Cortex of kidney (tissue), 1 donor: ENCODE measurements at places on chromosomes 13 and 19.

DNA sequence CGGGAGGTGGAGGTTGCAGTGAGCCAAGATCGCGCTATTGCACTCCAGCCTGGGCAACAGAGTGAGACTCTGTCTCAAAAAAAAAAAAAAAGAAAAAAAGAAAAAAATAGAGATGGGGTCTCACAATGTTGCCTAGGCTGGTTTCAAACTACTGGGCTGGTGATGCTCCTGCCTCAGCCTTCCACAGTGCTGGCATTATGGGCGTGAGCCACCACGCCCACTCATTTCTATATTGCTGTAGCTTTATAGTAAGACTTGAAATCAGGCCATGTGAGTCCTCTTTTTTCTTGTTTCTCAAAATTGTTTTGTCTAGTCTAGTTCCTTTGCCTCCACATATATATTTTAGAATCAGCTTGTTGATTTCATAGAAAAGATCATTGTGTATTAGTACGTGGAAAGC, 18.3 kb downstream of the DNM2 start:
- no peak for DNase-seq

DNA sequence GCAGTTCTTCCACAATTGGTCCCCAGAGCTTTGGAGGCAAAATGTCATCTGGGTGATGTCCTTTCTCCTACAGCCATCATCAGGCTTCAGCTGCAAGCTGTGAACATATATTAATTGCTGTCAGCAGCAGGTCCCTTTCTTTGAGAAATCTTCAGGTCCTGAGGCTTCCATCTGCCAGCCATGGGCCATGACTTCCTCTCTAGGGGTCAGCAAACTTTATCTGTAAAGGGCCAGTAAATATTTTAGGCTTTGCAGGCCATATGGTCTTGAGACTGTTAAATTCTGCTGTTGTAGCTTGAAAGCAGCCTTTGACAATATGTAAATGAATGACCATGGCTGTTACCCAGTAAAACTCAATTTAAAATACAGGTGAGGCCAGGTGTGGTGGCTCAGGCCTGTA, 27.1 kb downstream of the SERP2 start:
- no peak for DNase-seq

- no peak for DNase-seq
These were observed 259.2 kb upstream of the TMTC4 start for GRCh38 chr13:100933841-100934240.

DNA sequence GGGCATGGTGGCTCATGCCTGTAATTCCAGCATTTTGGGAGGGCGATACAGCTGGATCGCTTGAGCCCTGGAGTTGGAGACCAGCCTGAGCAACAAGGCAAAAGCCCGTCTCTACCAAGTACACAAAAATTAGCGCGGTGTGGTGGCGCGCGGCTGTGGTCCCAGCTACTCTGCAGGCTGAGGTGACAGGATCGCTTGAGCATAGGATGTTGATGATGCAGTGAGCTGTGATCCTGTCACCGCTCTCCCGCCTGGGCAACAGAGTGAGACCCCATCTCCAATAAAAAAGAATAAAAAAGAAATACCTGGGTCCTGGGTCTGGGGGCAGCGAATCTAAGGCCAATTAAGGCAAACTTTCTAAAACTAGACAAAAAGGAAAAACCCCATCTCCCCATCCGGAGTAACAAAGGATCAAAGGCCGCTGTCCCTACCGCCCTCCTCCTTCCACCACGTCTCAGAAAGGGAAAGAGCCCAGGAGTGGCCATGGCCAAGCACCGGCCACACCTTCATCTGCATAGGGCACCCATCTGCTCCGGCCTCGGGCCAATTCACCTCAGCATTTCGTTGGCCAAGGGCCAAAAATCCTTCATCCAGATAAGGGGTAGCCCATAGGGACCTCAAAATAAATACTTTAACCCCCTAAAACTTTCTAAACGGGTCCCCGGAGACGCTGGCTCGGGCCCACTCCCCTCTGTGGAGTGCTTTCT, 851 bp downstream of the ZNF320 start:
- no peak for DNase-seq

DNA sequence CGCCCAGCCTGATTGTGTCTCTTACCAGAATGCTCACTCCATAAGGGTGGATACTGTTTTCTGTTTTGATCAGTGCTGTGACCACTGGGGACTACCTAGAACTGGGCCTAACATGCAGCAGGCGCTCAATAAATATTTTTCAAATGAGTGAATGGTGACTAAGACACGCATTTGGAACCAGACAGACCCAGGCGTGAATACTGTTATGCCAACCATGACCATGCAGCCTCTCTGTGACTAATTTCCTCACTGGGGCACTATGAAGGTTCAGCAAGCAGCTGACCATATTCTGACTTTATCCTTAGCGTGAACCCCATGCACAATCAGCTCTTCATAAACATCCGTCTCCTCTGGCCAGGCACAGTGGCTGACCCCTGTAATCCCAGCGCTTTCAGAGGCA, 13.0 kb upstream of the SPC24 start:
- no peak for DNase-seq

- DNase-seq, result no peak
These were observed 25.7 kb downstream of the CEBPG start for GRCh38 chr19:33399081-33399744.

DNA sequence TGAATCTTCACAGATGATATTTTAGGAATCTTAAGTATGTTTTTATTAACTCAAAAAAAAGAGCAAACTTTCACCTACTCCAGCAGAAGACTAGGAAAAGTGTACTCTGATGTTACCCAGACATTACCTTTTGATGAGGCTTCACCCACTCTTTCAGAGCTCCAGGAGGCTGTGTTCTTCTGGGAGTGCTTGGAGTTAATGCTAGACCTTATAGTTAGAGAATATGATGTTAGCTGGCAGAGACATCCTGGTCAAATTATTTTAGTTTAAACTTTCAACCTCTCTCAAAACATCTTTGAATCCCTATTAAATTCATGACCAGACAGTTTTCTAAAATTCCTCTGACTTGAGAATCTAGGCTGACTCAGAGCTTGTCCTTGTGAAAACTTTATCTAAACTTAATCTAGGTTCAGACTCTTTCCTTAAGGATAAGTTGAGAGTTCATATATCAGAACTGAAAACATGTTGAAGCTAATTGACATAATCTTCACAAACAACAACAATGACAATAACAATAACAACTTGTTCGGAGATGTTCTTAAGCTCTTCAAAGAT, 82.8 kb downstream of the ITGBL1 start:
- DNase-seq, result no peak

- DNase-seq, result no peak
These were observed 11.7 kb upstream of the ACTN4 start for GRCh38 chr19:38635483-38636399.

DNA sequence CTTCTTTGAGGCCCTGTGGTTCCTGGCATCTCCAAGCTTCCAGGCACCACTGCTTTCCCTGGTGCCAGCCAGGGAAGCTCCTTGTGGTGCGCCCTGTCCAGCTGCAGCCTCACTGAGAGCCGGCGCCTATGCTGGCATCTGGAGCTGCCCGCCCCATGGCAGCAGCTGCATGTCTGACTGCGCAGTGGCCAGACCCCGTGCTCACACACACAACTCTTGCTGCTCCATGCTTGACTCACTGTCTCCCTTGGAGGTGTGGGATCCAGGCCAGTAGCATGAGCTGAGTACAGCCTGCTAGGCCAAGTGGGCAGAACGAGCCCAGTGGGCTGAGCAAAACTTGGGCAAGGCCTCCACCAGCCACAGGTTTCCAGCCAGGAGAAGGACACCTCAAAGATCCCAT, 11.5 kb upstream of the SUPT20H start:
- DNase-seq, result no peak

- DNase-seq, result no peak
These were observed 93.9 kb downstream of the UBL3 start for GRCh38 chr13:29756506-29756905.

- no peak for DNase-seq
These were observed 10.6 kb downstream of the COL4A2 start for GRCh38 chr13:110317496-110318195.

DNA sequence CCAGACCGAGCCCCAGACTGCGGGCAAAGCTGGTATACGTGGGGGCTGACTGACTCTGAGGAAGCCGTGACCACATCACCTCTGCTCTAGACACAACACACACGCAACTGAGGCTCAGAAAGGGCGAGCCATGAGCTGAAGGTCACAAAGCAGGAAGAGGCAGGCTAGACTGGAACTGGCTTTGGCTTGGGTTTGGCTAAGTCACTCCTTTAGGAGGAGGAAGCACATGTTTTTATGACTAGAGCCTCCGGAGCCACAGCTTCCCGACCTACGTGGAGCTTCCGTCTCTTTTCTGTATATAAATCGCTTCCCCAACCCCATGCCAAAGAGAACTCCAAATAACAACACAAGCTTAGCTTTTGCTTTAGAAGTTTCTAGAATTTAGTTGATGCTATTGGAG, 48.0 kb downstream of the RFX2 start:
- DNase-seq, result no peak

GRCh38 chr13:77318741-77319140, 8.2 kb downstream of the MYCBP2 start:
- DNase-seq, result no peak

DNA sequence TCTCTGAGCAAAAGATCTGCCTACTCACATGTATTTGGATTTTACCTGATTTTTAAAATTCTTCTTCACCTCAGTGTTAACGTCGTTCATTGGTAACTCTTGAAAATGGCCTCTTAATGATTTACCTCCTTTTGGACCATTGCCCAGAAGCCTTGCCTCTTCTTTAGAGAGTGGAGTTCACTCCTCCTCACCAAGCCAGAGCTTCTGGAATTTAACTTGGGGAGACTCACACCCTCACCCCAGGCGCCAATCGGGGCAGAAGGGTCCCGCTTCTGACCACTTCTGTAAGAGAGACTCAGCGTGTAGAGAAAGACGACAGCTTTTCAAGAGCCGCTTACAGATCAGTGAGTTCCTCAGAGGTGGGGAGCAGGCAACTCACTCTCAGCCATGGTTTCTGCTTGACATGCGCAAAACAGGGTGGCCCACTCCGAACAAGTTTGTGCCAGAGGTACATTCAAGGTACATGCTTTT, 2.7 kb downstream of the PNMA8C start:
- DNase-seq, result no peak

- DNase-seq, result no peak
These were observed 6.1 kb downstream of the RANBP3 start for GRCh38 chr19:5971714-5972354.

DNA sequence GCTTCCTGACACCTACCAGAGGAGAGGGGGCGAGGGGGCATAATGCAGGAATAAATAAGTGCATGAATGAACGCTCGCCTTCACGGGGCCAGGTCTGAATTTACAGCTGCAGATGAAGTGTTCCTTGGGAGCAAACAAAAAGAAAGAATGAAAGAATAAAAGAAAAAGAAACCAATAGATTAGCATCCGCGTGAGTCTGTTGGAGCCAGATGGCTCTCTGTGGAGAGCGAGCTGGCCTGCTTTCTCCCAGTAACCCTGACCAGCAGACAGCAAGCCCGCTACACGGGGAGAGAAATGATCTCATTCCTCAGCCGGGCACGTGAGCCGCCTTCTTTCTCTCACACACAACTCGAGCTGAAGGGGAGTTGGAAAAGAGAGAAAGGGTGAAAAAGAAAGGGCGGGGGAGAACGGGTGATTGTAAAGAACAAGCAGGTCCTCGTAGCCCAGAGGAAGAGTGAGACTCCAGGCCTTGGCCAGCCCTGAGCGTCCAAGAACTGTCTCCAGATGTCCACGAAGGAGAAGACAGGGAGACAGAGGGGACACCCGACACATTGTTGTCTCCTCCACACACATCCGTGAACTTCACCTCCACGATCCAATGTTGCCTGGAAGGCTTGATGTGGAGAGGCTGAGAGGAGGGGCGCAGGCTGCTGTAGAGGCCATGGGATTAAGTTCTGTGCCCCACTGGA, 81.4 kb downstream of the RNASEH2B start:
- DNase-seq, result no peak

- no peak for DNase-seq
These were observed 318.8 kb downstream of the SLITRK1 start for GRCh38 chr13:83563499-83563898.

GRCh38 chr19:30119180-30119908, 177.3 kb downstream of the URI1 start:
- no peak for DNase-seq

DNA sequence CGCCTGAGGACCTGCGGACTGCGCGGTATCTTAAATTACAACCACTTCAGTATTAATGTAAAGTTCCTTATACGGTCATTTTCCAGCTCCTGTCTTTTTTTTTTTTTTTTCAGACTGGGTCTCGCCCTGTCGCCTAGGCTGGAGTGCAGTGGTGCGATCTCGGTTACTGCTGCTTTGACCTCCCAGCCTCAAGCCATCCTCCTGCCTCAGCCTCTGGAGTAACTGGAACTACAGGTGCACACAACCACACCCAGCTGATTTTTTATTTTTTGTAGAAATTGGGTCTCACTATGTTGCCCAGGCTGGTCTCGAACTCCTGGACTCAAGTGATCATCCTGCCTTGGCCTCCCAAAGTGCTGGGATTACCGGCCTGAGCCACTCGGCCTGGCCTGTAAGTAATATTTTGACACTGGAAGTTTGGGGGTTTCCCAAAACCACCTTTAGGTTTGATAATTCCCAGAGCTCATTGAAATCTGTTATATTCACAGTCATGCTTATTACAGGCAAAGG, 406 bp upstream of the EID2B start:
- DNase-seq, result no peak

DNA sequence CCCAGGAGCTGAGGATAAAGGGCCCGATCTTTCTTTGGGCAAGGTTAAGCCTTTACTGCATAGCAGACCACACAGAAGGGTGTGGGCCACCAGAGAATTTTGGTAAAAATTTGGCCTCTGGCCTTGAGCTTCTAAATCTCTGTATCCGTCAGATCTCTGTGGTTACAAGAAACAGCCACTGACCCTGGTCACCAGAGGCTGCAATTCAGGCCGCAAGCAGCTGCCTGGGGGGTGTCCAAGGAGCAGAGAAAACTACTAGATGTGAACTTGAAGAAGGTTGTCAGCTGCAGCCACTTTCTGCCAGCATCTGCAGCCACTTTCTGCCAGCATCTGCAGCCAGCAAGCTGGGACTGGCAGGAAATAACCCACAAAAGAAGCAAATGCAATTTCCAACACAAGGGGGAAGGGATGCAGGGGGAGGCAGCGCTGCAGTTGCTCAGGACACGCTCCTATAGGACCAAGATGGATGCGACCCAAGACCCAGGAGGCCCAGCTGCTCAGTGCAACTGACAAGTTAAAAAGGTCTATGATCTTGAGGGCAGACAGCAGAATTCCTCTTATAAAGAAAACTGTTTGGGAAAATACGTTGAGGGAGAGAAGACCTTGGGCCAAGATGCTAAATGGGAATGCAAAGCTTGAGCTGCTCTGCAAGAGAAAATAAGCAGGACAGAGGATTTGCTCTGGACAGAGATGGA, 8.4 kb upstream of the CEACAM19 start:
- DNase-seq, result no peak

DNA sequence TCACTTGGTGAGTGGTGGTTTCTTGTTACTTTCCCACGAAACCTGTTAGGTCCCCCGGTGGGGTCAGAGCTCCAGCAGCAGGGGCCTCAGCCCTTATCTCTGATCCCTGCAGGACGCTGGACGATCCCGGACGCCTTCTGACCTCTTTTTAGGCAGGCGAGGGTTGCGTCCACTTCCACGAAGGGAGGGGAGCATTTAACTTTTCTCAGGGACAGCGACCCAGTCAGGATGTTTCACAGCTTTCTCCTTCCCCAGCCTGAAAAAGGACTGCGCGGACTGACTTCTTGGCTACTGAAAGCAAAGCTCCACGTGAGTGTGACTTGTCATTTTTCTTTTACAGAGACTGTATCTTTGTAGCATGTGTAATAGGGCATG, 692 bp downstream of the ZNF234 start:
- DNase-seq, result no peak

GRCh38 chr13:26377038-26377437, 123.1 kb downstream of the CDK8 start:
- no peak for DNase-seq

- no peak for DNase-seq
These were observed 72.8 kb downstream of the COL4A2 start for GRCh38 chr13:110379905-110380341.

GRCh38 chr19:19329126-19329525, 8.5 kb downstream of the MAU2 start:
- no peak for DNase-seq
